T-helper 17 cell (primary cell): ENCODE measurements at places on chromosomes 4 and X. TPM values are rescaled to one million over a fixed set of nuclear protein-coding genes. Genes with fewer than 3 reads are reported as not detected.
A peak's percentile ranks its signal among the peaks of the same experiment; 100 is the strongest.

The SLC6A14 gene
- not detected for total RNA-seq

The LETM1 gene
- total RNA-seq: 34.4 TPM

The EPGN gene
- total RNA-seq: not detected

The SH3D19 gene
- total RNA-seq: not detected

DNA sequence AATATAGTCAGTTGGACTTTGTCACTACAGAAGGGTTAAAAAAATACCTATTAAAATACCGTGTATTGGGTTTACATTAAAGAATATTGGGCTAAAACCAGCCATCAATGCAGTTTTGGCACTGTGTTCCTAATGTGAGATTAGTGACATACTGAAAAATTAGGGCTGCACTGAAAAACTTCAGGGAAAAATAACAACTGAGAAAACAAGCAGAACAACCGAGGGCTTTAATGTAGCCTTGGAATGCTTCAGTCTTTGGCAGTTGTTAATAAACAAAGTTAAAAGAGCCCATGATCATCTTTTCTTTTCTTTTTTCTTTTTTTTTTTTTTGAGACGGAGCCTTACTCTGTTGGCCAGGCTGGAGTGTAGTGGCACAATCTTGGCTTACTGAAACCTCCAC is 12.4 kb downstream of the STAG2 start:
- H3K4me1 ChIP-seq: peaks cover 24% of the 10 kb centered on the region
- no peaks in the 10 kb centered on the region for H3K36me3 ChIP-seq
- DNase-seq: no peak
- H3K27ac ChIP-seq: no peak overlapping the region

DNA sequence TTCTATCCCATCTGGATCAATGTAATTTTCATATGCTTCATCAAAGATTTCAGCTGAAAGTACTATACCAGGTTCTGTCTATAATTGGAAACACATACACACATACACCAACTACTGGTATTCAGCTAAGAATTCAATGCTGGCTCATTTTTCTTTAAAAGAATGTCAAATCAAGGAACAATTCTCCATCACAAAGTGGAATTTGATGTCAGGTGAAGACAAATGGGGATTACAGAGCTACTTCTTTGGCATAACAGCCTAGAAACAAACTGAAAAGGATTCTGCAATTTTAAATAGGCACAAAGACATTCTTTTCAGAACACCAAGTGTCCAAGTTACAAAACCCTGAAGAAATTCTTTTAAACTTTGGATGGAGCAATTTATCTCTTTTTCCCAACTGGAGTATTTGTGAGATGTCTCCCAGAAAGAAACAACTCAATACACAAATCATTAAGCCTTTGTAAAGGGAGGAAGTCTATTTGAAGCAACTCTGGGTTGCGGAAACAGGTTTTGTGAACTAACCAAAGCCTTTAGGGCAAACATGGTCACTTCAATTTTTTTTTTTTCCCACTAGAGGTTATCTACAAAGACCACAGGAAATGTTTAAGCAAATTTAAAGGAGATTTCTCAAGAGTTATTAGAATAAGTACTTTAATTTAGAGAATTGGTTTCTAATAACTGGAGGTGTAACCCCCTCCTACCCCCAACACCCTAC is 1.9 kb upstream of the FAM9C start:
- H3K27ac ChIP-seq: peak overlapping the region; percentile 79
- no peaks in the 10 kb centered on the region for H3K36me3 ChIP-seq
- no peak overlapping the region for H3K4me3 ChIP-seq
- DNase-seq: no peak
- H3K4me1 ChIP-seq: peaks cover 20% of the 10 kb centered on the region
- no peaks in the 10 kb centered on the region for H3K27me3 ChIP-seq

DNA sequence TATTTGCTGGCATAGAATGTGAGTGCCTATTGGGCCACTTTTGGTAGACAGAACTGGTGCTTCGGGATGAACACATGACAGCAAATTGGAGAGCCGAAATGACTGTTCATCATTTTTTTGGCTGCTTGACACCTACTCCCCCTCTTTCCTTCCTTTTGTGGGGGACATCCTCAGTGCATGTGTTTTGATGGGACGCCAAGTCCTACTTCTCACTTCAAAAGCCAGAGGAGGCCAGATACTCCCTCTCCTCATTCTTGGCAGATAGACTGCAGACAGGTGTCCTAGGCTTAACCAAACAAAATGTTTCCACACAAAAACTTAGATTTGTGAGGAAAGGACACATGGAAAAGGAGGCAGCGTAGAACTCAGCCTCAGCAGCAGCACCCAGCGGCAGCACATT is 62.4 kb downstream of the DCHS2 start:
- no peak overlapping the region for H3K27ac ChIP-seq
- peaks cover 56% of the 10 kb centered on the region for H3K27me3 ChIP-seq
- H3K36me3 ChIP-seq: no peaks in the 10 kb centered on the region

DNA sequence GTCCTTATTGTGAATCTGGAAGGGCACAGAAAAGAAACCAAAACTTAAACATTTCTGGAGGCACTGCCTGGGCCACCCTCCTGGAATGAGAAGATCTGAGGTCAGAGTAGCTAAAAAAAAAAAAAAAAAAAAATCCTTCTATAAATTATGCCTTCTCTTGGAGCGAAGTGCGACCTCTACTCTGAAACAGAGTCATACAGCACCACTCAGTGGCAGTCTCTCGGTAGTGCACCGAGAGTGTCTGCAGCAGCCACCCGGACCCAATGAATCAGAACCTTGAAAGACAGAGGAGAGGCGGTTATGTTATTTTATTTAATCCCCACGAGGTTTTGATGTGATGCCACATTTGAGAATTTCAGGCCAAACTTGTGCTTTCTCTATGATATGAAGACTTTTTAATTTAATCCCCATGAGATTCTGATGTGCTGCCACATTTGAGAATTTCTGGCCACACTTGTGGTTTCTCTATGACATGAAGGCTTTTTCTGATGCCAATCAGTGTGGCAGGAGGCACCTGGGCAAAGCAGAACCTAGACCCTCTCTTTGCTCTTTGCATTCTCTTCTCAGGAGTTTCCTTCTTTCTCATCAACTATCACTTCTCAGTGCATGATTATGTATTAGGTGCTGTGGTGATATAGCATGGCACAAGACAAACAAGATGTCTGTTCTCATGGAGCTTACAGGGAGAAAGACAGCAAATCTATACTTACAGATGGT is 5.6 kb upstream of the CT47C1 start:
- H3K36me3 ChIP-seq: no peaks in the 10 kb centered on the region
- H3K27me3 ChIP-seq: no peaks in the 10 kb centered on the region
- no peak overlapping the region for H3K27ac ChIP-seq
- peaks cover 2% of the 10 kb centered on the region for H3K4me1 ChIP-seq
- DNase-seq: peak; percentile 6
